Fibroblast of skin of left biceps (primary cell): ENCODE measurements at places on chromosomes 1 and 21.

- no peak for DNase-seq
Observed at GRCh38 chr1:24027838-24028468, 47.8 kb upstream of the SRSF10 start.

DNA sequence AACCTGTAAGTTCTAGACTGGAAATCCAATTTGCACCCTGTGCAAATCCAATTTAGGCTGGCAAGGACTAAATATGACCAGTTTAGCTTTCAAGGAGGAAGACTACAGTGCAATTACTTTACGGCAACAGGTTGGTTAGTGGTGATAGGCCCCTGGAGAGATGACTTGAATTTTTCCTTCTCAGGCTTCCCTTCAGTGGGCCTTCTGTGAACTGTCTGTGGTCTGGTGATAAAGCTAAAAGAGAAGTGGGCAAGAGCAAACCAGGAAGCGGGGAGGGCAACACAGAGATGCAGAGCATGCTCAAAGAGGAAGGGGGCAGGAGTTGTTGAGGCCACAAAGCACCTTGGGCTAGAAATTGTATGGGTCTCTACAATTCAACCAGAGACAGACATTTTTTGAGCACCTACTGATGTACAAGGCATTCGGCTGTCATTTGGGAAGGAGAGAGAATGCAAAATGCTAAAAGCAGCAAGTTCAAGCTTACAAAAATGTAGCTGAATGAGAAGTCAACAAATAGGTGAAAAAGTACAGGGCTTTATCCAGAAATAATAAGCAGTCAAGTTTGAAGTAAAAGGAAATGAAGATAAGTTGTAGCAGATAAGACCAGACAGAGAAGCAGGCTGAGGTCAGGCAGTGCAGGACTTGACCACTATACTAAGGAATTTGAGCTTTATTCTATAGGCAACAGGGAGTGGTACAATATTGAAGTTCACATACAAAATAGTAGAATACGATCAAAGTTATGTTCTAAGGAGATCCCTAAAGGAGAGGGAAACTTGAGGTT is 23.9 kb downstream of the INPP5B start:
- DNase-seq: no peak

DNA sequence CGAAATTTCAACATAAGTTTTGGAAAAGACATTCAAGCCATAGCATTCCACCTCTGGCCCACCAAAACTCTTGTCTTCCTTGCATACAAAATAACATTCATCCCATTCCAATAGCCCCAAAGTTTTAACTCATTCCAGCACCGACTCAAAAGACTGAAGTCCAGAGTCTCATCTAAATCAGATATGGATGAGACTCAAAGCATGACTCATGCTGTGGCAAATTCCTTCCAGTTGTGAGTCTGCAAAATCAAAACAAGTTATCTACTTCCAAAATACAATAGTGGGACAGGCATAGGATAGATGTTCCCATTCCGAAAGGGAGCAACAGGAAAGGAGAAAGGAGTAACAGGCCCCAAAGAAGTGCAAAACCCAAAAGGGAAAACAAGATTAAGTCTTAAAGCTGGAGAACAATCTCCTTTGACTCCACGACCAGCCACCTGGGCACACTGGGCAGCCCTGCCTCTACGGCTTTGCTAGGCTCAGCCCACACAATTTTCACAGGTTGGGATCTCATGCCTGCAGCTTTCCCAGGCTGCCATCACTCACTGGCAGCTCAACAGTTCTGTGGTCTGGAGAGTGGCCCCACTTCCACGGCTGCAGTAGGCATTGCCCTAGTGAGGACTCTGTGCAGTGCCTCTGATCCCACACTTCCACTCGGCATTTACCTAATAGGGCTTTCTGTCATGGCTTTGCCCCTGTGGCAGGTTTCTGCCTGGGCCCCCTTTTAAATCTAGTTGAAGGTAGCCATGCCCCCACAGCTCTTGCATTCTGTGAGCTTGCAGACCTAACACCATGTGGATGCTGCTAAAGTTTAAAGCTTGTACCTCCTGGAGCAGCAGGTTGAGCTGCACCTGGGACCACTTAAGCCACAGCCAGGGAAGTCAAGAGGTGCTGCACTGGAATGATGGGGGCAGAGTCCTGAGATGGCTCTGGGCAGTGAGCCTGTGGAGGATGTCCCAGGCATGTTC is 51.0 kb downstream of the RUNX3 start:
- peak; percentile 49 for DNase-seq

- no peak for DNase-seq
Observed at GRCh38 chr1:211344152-211344618, 17.6 kb downstream of the TRAF5 start.

DNA sequence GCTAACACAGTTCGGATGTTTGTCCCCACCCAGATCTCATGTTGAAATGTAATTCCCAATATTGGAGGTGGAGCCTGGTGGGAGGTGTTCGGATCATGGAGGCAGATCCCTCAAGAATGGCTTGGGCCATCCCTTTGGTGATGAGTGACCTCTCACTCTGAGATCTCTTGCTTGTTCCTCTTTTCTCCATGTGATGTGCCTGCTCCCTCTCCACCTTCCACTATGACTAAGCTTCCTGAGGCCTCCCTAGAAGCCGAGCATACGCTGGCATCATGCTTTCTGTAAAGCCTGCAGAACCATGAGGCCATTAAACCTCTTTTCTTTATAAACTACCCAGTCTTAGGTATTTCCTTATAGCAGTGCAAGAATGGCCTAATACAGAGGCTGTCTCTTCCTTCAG is 8.1 kb upstream of the PLA2G5 start:
- DNase-seq: no peak

GRCh38 chr1:185033686-185034085 is 11.7 kb upstream of the RNF2 start:
- DNase-seq: no peak

- no peak for DNase-seq
Observed at GRCh38 chr1:222079566-222079965, 337.7 kb upstream of the DUSP10 start.

DNA sequence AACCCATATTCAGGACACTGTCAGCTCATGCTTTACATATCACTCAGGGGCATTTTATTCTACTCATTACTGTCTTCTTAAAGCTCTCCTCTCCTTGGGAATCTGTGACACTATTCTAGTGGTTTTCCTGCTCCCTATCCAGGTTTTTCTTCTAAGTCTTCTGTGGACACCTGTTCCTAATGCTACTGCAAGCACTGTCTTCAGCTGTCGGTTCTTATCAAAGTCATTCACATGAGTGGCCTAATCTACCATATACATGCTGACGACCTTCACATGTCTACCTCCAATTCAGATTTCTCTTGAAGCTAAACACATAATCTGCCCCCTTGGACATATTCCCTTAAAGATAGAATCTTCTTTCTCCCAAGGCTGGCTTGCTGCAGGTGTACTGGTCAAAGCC is 39.8 kb upstream of the PRRX1 start:
- no peak for DNase-seq

DNA sequence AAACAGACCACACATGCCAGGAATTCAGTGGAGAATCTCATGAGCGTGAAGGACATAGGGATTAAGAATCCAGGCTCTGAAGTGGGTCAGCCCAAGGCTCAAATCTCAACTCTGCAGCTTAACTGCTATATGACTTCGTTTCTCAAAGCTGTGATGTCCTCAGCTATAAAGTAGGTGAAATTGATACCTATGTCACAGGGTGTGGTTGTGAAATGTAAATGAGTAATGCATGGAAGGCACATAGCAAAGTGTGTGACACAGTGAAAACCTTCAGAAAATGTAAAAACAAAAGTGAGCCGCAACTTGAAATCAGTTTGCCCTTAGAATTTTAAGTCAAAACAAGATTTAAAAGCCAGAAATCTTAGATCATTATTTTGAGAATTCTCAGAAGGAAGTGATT is 145.7 kb upstream of the PRMT6 start:
- no peak for DNase-seq

GRCh38 chr1:93818570-93818959 is 60.4 kb downstream of the DNTTIP2 start:
- DNase-seq: no peak

- no peak for DNase-seq
Observed at GRCh38 chr1:157034137-157034800, 11.3 kb downstream of the ARHGEF11 start.

GRCh38 chr1:206832352-206832880 is 33.0 kb upstream of the IL20 start:
- DNase-seq: no peak

GRCh38 chr1:207833381-207833780 is 77.5 kb downstream of the CD34 start:
- no peak for DNase-seq

- no peak for DNase-seq
Observed at GRCh38 chr1:17839641-17840196, 84.6 kb downstream of the ACTL8 start.

- no peak for DNase-seq
Observed at GRCh38 chr21:36263797-36264196, 56.2 kb upstream of the MORC3 start.

DNA sequence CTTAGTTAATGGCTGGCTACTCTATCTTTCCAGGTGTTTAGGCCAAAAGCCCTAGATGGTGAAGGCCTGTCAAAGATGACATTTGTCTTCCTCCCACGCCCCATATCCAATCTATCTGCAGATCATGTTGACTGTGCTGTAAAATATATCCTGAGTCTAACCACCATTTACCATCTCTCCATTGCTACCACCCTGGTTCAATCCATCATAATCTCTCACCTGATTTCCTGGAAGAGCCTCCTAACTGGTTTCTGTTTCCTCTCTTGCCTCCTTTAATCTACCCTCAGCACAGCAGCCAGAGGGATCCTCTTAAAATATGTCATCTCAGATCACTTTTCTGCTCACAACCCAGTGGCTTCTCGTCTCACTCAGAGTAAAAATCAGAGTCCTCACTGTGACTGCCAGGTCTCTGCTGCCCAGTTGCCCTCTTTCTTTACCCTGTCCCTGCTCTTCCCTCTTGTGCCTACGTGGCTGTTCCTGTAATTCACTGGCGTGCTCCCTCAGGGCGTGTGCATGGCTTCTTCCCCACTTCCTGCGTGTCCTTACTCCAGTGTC is 17.8 kb downstream of the TMEM50A start:
- no peak for DNase-seq

DNA sequence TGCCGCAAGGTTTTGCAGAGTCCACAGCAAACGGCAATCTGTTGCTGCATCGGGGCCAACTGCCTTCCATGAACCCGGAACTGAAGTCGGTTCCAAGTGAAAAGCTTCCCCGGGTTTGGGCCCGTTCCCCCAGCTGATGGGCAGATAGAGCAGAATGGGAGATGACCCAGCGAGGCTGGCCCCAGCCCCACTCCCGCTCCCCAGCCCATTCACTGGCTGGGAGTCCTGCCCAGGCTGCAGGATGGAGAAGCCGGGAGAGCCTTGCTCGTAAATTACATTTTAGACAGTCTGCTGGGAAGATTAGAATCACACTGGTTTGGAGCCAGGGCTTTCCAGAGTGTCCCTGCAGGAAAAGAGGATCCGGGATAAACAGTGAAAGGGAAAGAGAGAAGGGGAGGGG is 31.6 kb upstream of the PAX7 start:
- DNase-seq: no peak

- no peak for DNase-seq
Observed at GRCh38 chr1:221045842-221046831, 166.9 kb downstream of the HLX start.

DNA sequence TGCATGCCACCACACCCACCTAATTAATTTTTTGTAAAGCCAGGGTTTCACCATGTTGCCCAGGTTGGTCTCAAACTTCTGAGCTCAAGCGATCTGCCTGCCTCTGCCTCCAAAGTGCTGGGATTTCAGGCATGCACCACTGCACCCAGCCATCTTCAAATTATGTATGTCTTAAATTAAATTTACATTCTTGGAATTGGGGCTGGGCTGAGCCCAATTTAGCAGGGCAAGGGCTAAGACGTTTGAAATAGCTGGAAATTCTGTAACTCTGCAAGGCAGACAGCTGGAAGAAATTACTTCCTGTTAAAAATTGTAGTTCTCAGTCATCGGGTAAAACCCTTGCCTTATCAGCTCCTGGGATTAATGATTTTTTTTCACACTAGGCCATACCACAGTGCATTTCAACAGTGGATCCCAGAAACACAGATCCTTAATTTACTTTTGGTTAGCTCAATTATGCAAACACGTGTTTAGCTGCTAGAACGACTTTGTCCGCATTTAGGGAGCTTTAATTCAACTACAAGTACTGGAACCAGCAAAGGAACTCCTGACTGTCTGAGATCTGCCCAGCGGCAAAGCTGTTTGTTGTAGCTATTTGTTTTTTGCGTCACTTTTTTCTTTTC is 83.3 kb downstream of the OLFML3 start:
- peak; percentile 31 for DNase-seq

DNA sequence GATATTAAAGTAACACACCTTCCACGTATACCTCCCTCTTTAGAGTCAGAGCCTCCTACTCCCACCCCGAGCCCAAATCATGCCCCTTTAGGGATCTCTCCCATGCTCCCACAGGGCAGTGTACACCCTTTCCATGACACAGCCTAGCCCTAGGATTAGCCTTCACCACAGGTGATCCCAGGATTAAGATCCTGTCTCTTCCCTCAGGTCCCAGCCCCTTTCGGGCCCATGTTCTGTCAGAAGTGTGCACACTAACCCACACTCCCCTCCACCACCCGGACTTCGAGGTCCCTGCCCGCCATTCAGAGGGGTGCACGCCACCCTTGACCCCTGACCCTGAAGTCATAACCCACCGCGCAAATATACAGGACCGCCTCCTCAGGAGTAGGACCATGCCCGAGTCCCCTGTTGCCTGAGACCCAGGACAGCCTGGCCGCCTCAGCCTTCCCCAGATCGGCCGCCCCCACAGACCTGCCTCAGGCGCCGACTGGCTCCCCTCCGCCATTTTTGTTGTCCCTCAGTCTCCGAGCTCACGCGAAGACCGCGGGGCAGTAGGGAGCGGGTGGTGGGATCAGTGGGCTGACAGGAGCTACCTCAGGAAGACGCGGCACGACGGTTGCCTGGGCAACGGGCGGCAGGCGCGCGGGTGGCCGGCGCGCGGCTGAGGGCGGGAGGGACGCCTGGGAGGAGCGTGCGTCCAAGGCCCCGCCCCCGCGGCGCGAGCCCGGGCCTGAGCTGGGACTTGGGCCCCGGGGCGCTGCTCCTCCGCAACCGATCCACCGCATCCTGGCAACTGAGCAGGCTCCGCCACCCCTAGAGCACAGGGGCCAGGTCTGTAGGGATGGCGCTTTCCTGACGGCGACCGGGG is at the start of gene AGBL4:
Gene AGBL4, minus strand, starts transcription at position 663 of the 868 bp plus-strand sequence.
- DNase-seq: peak; percentile 2

DNA sequence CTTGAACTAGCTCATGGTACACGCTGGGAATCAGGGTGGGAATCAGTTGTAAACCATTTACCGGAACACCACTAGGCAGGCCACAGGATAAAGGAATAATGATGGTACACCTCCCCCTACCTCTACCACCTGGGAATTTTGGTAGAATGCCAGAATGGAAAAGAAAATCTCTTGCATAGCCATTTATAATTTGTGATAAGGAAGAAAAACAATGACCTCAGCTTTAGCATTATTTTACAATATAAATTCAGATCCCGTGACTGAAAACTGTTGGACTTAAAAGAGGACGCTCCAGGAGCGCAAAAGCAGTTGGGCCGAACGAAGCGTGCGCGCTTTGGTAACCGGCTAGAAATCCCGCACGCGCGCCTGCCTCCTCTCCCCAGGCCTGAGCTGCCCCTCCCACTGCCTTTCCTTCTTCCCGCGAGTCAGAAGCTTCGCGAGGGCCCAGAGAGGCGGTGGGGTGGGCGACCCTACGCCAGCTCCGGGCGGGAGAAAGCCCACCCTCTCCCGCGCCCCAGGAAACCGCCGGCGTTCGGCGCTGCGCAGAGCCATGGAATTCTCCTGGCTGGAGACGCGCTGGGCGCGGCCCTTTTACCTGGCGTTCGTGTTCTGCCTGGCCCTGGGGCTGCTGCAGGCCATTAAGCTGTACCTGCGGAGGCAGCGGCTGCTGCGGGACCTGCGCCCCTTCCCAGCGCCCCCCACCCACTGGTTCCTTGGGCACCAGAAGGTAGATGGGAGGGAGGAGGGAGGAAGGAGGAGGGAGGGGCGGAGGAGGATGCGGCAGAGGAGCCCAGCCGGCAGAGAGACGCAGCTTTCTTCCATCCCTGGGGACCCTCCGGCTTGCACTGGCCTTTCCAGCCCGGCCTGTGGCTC is at the start of gene CYP4X1:
Gene CYP4X1, plus strand, starts transcription at position 402 of the 873 bp plus-strand sequence. Its CDS starts 149 bp downstream, at position 551.
- no peak for DNase-seq
